ENCODE measurements at places on chromosomes 3 and 15. TPM values are rescaled to one million over a fixed set of nuclear protein-coding genes. Genes with fewer than 3 reads are reported as not detected.
A peak's percentile ranks its signal among the peaks of the same experiment; 100 is the strongest.

DNA sequence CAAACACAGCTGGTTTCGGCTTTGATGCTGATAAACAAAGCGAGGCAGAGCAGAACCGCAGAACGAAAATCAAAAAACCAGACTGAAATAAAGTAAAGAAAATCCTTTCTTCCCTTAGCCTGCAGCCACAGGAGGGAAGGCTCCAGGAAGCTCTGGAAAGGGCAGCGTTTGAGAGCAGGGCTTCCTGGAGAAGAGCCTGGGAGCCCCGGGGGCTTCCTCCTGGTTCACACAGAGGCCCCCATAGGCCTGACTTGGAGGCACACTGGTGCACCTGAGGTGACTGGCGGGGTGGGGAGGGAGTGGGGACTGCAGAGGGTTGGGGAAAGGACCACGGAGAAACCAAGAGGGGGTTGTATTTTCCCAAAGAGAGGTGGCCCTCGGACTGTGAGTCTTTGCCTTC, 98.8 kb upstream of the WNT5A start:
- no peaks in the 10 kb centered on the region for H3K4me1 ChIP-seq
- H3K36me3 ChIP-seq = no peaks in the 10 kb centered on the region
- no peaks in the 10 kb centered on the region for H3K27me3 ChIP-seq
- no peak for DNase-seq
- H3K4me3 ChIP-seq = no peak overlapping the region
- no peak overlapping the region for H3K27ac ChIP-seq

GRCh38 chr15:82894971-82895520, 57.5 kb downstream of the HOMER2 start:
- H3K27me3 ChIP-seq = no peaks in the 10 kb centered on the region
- H3K4me1 ChIP-seq = no peaks in the 10 kb centered on the region
- no peaks in the 10 kb centered on the region for H3K36me3 ChIP-seq
- DNase-seq = no peak

DNA sequence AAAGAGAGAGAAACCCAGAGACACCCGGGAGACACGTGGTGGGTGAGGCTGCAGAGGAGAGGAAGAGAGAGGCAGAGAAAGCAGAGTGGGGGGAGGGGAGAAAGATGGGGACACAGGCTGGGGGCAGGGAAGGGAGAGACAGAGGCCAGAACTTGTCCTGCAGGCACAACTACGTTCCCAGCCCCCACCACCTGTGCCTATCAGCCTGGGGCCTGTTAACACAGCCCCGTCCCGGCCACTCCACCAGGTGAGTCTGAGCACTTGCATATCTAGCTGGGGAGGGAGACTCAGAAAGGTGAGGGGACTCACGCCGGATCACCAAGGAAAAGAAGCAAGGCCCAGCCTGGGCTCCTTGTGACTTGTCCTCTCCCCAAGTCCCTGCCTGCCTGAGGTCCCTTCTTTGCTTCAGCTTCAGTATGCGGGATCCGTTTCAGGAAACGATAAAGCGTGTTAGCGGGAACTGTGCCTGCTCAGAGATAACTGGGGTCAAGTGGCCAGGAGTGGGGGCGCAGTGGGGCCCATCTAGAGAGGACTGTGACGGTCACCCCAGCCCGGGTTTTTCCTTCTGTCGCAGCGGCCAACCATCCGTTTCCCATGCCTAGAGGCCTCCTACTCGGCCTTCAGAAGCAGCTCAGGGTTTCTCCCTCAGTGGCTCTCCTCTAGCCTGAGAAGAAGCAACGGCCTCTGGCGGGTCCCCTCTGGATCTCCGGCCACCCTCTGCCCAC, 10.3 kb downstream of the LINGO1 start:
- DNase-seq = peak; percentile 36
- peaks cover 18% of the 10 kb centered on the region for H3K4me1 ChIP-seq
- H3K4me3 ChIP-seq = no peak overlapping the region
- H3K36me3 ChIP-seq = no peaks in the 10 kb centered on the region
- no peak overlapping the region for H3K27ac ChIP-seq

Gene B2M
- total RNA-seq = 273 TPM

DNA sequence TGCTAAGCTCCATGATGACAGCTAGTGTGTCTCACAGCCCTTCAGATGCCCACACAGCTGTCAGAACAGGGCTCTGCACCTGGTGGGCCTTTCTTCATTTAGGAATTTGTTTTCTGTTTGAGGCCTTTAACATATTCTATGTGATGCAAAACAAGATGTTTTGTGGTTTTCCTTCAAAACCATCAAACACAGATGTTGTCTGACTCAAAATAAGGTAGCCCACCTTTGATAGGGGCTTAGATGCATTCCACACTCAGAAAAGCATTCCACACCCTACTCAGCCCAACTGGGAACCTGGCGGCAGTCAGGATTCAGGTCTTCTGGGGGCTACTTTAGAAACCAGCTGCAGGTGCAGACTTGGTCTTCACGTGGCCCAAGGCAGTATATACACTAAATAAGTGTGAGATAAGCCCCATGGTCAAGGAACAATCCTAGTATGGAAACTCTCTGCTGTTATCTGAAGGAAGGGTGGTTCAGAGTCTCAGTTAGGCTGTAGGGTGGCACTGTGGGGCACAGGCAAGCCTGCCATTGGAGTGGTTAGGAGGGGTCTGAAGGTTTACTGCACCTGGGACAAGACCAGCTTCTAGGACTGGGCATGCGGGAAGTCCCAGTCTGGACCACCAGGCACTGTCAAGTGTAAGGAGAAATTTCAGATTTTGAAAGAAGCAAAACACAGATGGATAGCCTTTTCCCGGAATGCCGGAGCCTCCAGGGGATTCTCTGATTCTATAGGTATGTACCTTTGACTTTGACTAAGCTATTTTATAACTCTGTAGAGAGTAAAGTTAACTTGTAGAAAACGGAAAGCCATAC, 20.1 kb downstream of the LRRC2 start:
- H3K4me1 ChIP-seq = peaks cover 15% of the 10 kb centered on the region
- H3K27me3 ChIP-seq = no peaks in the 10 kb centered on the region
- no peak overlapping the region for H3K4me3 ChIP-seq
- DNase-seq = no peak
- H3K27ac ChIP-seq = no peak overlapping the region
- H3K36me3 ChIP-seq = no peaks in the 10 kb centered on the region

Gene KNG1
- total RNA-seq = 6.7 TPM

- H3K27ac ChIP-seq = no peak overlapping the region
- H3K36me3 ChIP-seq = no peaks in the 10 kb centered on the region
- no peak overlapping the region for H3K4me3 ChIP-seq
- H3K4me1 ChIP-seq = no peaks in the 10 kb centered on the region
Measured at GRCh38 chr15:31828594-31828993, 201.7 kb upstream of the CHRNA7 start.

DNA sequence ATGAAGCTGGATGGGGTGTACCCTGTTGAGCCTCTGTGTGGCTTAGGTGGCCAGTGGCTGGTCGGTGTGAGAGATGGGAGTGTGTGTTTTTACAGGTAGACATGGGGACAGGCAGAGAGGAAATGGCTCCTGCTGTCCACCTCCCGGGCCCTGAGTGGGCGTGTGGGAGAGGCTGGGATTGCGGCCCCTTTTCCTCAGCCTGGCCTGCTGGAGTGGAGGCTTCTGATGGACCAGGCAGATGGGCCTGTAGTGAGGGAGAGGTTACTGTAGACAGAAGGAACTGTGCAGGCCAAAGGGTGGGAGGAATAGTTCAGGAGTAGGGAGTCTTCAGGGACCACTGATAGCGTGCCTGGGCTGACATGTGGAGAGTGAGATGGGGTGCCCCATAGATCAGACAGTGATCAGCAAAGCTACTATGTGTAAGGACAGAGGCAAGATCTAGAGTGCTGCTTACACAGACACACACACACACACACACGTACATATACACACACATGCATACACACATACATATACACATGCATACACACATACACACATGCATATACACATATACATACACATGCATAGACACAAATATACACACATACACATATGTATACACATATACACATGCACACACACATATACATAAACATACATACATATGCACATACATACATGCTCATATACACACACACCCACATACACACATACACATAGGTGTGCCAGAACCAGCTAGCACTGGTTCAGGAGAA, 26.4 kb downstream of the ACAA1 start:
- H3K4me1 ChIP-seq = no peaks in the 10 kb centered on the region
- no peak for DNase-seq
- no peak overlapping the region for H3K4me3 ChIP-seq

- no peak overlapping the region for H3K27ac ChIP-seq
- H3K4me1 ChIP-seq = no peaks in the 10 kb centered on the region
- no peaks in the 10 kb centered on the region for H3K36me3 ChIP-seq
- no peak overlapping the region for H3K4me3 ChIP-seq
- H3K27me3 ChIP-seq = no peaks in the 10 kb centered on the region
Measured at GRCh38 chr3:143201045-143201444, 81.5 kb downstream of the CHST2 start.

DNA sequence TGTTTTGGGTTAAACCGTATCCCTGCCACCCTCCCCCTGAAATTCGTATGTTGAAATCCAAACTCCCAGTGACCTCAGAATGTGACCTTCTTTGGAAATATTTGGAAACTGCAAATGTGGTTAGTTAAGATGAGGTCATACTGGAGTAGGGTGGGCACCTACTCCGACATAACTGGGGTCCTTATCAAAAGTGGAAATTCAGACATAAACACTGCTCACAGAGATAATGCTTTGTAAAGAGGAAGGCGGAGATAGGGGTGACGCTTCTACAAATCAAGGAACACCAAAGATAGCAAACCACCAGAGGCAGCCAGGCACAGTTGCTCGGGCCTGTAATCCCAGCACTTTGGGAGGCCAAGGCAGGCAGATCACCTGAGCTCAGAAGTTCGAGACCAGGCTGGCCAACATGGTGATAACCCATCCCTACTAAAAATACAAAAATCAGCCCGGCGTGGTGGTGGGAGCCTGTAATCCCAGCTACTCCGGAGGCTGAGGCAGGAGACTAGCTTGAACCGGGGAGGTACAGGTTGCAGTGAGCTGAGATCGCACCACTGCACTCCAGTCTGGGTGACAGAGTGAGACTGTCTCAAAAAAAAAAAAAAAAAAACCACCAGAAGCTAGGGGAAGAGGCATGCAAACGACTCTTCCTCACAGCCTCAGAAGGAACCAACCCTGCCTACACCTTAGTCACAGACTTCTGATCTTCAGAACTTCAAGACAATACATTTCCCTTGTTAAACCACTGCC, 51.1 kb upstream of the CHD2 start:
- H3K27ac ChIP-seq = no peak overlapping the region
- 0 out of 2 replicates have a peak, but pooled peaks cover 3% of the 10 kb centered on the region for H3K4me1 ChIP-seq
- no peaks in the 10 kb centered on the region for H3K36me3 ChIP-seq

Gene SMARCC1
- 128 TPM for total RNA-seq

- no peaks in the 10 kb centered on the region for H3K27me3 ChIP-seq
- no peak for DNase-seq
- no peak overlapping the region for H3K27ac ChIP-seq
- no peaks in the 10 kb centered on the region for H3K4me1 ChIP-seq
- no peak overlapping the region for H3K4me3 ChIP-seq
Measured at GRCh38 chr15:94379986-94380385, 148.6 kb downstream of the MCTP2 start.

- H3K27ac ChIP-seq = no peak overlapping the region
- no peaks in the 10 kb centered on the region for H3K36me3 ChIP-seq
- H3K4me3 ChIP-seq = no peak overlapping the region
- DNase-seq = peak; percentile 43
Measured at GRCh38 chr3:35659768-35660167, 20.4 kb downstream of the ARPP21 start.

DNA sequence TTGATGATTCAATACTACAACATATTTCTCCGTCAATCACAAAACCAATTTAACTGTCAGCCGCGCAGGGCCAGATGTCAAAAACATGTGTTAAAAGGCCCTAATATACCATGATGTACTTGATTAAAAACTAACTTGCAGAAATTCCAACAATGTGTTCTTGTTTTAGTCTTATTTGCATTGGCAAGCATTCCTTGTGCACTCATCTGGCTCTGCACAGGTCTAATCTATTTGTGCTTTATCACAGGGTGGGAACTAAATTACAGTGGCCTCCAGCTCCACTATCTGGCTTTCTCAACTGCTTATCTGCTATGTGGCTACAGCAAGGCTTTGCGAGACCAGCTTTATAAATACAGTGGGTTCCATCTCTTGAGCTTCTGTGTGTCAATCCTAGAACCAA, 455.5 kb downstream of the ERC2 start:
- no peak overlapping the region for H3K27ac ChIP-seq
- H3K27me3 ChIP-seq = no peaks in the 10 kb centered on the region
- peaks cover 12% of the 10 kb centered on the region for H3K4me1 ChIP-seq
- no peak overlapping the region for H3K4me3 ChIP-seq
- no peaks in the 10 kb centered on the region for H3K36me3 ChIP-seq

GRCh38 chr3:139578783-139579182, 39.2 kb upstream of the RBP1 start:
- no peak for DNase-seq
- H3K4me3 ChIP-seq = no peak overlapping the region
- no peaks in the 10 kb centered on the region for H3K27me3 ChIP-seq
- H3K36me3 ChIP-seq = no peaks in the 10 kb centered on the region
- no peak overlapping the region for H3K27ac ChIP-seq

Gene MKRN3
- 17.3 TPM for total RNA-seq

DNA sequence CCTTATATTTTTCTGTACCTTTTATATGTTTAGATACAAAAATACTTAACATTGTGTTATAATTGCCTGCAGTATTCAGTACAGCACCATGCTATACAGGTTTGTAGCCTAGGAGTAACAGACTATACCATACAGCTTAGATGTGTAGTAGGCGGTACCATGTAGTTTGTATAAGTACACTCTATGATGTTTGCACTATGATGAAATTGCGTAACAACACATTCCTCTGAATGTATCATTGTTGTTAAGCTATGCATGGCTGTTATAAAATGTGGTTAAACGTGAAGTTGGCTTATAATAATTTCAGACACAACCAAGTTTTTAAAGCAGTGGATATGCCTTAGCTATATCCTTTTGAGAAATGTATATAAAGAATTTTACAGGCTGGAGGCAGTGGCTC, 328.3 kb downstream of the PLCL2 start:
- no peaks in the 10 kb centered on the region for H3K36me3 ChIP-seq
- H3K27ac ChIP-seq = no peak overlapping the region
- H3K4me3 ChIP-seq = no peak overlapping the region
- DNase-seq = peak; percentile 13
- peaks cover 5% of the 10 kb centered on the region for H3K4me1 ChIP-seq

DNA sequence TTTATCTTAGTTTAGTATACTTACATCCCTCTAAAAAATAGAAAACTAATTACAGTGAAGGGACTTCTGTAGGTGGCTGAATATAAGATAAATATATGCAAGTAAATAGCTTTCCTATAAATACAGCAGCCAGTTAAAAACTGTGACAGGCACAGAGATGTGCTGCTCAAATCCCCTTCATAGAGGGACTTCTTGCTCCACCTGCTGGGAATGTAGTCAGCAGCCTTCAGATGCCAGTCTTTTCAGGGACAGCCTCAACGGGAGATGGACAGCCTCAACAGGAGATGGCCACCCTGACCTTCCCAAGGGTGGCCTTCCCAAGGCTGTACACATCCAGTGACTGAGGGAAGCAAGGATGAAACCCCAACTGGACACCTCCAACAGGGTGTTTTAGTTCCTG, 15.7 kb upstream of the PRR23E start:
- DNase-seq = peak; percentile 17
- H3K27me3 ChIP-seq = no peaks in the 10 kb centered on the region
- H3K4me1 ChIP-seq = no peaks in the 10 kb centered on the region
- no peak overlapping the region for H3K4me3 ChIP-seq
- no peak overlapping the region for H3K27ac ChIP-seq

Measured in Caco-2 (cell line).